Heart right ventricle (tissue), 16 donors: ENCODE measurements at places on chromosomes 1 and 21.

DNA sequence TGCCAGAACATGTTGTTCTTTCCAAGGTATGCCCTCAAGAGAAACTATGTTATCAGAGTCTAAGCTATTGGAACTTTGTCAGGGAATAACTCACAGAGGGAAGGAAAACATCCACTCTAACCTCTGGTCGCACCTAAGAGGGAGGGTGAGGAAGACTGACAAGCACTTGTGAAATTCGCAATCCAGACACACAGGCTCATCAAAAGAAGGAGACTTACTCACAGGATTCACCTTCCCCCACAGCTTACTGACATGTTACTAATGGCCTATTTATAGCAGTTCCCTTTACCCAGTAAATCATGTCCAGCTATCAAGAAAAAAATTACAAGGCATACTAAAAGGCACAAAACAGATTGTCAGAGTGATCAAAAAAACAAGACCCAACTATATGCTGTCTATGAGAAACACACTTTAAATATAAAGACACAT is 36.9 kb downstream of the WDR64 start:
- no peak overlapping the region for H3K4me3 ChIP-seq
- no peak for DNase-seq
- H3K36me3 ChIP-seq: no peaks in the 10 kb centered on the region
- no peaks in the 10 kb centered on the region for H3K27me3 ChIP-seq
- H3K27ac ChIP-seq: no peak overlapping the region

DNA sequence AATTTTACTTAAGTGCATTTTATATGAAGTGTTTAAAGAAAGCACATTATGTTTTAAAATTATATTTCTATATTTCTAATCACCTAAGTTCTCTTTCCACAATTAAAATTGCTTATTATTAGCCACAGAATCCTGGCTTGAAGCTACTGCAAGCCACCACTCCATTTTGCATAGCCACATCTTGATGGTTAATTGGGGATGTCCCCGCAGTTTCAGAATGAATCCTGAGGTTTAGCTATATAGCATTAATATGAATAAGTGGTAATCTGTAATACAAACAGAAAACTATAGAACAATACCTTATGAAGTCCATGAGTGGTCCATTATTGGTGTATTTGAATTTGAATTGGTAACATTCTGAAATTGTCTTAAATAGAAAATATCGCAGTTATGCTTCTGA is 11.6 kb upstream of the GOLPH3L start:
- H3K27ac ChIP-seq: no peak overlapping the region
- no peak for DNase-seq
- H3K36me3 ChIP-seq: no peaks in the 10 kb centered on the region
- H3K27me3 ChIP-seq: no peaks in the 10 kb centered on the region
- H3K4me3 ChIP-seq: no peak overlapping the region

- H3K27ac ChIP-seq: peak overlapping the region; percentile 98
- peaks cover 47% of the 10 kb centered on the region for H3K4me1 ChIP-seq
- peak; percentile 88 for DNase-seq
- H3K27me3 ChIP-seq: no peaks in the 10 kb centered on the region
Measured at GRCh38 chr1:94045465-94046056, 75.4 kb downstream of the ABCA4 start.

DNA sequence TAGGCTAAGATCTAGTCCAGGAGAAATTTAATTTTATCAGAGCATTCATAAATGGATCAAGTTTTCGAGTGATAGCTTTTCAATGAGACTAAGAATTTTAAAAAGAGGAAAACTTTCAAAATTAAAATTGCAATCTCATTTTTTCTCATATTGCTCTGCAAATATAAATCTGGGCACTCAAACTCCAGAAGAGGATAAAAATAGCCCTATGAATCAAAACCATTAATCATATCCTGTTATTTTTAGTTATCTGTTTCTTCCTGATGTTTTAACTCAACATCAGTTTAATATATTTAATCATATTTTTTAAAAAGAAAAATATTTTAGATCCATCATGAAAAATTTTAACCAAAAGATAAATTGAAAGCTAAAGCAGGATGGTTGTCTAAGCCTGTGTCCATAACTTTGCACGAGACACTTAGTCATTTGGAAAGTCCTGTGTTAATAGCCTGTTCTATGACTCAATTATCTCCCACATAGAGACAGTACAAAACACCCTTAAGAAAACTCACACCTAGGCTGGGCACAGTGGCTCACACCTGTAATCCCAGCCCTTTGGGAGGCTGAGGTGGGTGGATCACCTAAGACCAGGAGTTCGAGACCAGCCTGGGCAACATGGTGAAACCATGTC is 17.1 kb upstream of the PRRC2C start:
- no peak overlapping the region for H3K27ac ChIP-seq
- H3K27me3 ChIP-seq: no peaks in the 10 kb centered on the region
- H3K4me3 ChIP-seq: no peak overlapping the region
